Ovary (tissue), 10 donors: ENCODE measurements at places on chromosomes 5 and 9.

DNA sequence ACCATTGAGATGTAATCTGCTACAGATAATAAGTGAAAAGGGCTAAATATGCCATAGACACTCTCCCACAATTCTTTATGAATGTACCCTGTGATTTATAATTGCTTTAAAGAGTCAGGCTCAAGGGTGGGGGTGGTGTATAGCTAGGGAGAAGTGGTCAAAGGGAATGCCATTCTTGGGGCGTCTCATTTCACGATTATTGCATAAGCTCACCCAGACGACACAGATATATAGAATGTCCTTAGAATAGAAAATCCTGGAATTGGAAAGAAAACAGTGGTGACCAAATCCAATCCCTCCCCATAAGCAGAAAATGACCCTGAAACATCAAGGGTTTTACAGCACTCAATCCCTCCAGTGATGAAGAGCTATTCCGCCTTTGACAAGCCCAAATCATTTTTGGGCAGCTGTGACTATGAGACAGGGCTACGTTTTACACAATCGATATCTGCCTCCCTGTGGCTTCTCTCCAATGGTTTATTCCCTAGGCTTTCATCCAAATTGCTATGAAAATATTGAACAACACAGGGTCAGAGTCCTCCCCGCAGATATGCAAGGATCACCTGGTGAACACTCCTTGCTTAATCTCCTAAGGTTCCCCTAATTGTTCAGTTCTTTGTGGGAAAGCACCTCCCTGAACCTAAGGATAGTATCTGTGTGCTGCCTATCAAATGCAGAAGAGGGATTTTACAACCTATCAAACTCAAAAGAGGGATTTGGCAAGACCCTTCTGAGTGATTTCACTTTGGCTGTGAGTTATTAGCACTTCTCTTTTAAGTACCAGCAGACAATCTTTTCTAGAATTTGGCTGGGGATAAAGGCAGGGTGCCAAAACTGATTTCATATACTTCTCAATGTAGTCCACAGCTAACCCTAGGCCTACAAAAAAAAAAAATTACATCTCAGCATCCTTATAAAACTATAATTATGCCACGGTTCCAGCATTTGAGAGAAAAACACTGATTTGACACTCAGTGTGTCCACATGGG is 144.9 kb upstream of the CDH6 start:
- no peak for DNase-seq

DNA sequence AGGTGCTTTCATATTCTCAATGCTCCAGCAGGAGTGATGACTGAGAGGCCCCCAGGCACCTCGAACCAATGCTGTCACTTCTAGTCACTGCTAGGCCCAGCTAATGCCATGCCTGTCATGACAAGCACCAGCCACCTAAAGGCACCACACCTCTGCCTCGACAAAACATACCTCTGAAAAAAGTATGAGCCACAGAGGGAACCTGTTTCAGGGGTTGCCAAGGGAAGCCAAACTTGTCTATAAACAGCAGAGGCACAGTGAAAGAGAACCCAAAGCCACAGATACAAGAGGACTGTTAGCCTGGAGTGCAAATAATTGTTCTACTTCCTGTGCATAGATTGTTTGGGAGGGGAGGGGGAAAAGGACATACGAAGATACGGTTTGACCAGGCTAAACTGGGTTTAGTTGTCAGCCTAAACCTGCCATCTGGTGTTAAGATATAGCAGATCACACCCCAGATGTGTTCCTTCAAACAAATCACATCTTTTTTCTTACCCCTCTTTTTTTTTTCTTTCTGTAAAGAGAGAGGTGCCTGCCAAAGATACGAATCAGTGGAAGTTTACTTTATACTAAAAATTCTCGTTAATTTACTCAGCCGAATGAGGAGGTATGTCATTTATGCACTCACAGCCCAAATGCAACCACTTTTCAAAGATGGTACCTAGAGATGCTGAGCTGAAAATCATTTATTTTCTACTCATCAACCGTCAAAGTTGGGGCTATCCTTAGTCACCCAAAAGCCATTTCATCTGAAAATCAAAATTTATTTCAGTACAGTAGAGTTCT is 45.7 kb downstream of the BNC2 start:
- DNase-seq: no peak

GRCh38 chr5:165906871-165907270 is 2384.6 kb upstream of the WWC1 start:
- DNase-seq: no peak

- no peak for DNase-seq
Measured at GRCh38 chr5:159990506-159990905, 18.4 kb upstream of the TTC1 start.

- no peak for DNase-seq
Measured at GRCh38 chr5:137279521-137280231, 219.4 kb downstream of the SPOCK1 start.
